ENCODE measurements at places on chromosomes 16 and 17.

- no peak overlapping the region for H3K27ac ChIP-seq
- H3K27me3 ChIP-seq = peaks cover 3% of the 10 kb centered on the region
- peak overlapping the region; percentile 31 for H3K4me3 ChIP-seq
- peaks cover 10% of the 10 kb centered on the region for H3K4me1 ChIP-seq
- no peak for DNase-seq
- H3K36me3 ChIP-seq = no peaks in the 10 kb centered on the region
Measured at GRCh38 chr17:12974005-12974531, 43.8 kb downstream of the ELAC2 start.

GRCh38 chr16:49835161-49835777 lies 20.6 kb downstream of the ZNF423 start:
- peak; percentile 44 for DNase-seq
- H3K4me1 ChIP-seq = peaks cover 81% of the 10 kb centered on the region
- H3K36me3 ChIP-seq = no peaks in the 10 kb centered on the region
- peak overlapping the region; percentile 31 for H3K4me3 ChIP-seq

- no peaks in the 10 kb centered on the region for H3K27me3 ChIP-seq
- H3K27ac ChIP-seq = no peak overlapping the region
- DNase-seq = no peak
Measured at GRCh38 chr16:50924759-50925545, 183.1 kb downstream of the CYLD start.

- no peak overlapping the region for H3K4me3 ChIP-seq
- no peaks in the 10 kb centered on the region for H3K36me3 ChIP-seq
- no peak for DNase-seq
- H3K27ac ChIP-seq = no peak overlapping the region
- no peaks in the 10 kb centered on the region for H3K4me1 ChIP-seq
Measured at GRCh38 chr16:85910854-85911247, 11.9 kb downstream of the IRF8 start.

- no peaks in the 10 kb centered on the region for H3K36me3 ChIP-seq
- DNase-seq = peak; percentile 34
- H3K4me3 ChIP-seq = peak overlapping the region; percentile 91
- peaks cover 33% of the 10 kb centered on the region for H3K4me1 ChIP-seq
- no peaks in the 10 kb centered on the region for H3K27me3 ChIP-seq
Measured at GRCh38 chr17:75271955-75272847, 1.2 kb upstream of the MIF4GD start.

DNA sequence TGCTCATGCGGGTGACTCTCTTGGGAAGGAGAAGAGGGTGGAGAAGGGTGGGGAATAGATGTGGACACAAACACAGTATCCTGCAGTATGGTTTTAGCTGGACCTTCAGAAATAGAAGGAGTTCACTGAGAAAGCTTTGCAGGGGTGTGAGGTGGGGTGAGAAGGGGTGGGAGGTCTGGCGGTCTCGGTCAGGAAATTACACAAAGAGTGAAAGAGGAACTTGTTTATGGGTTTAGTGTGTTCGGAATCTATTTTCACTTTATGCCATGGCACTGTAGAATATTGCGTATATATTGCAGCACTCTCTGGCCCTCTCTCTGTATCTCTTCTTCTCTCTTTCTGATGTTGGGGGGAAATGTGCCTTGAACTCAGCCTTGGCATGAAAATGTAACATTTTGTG lies 148.2 kb upstream of the GOT2 start:
- H3K4me1 ChIP-seq = no peaks in the 10 kb centered on the region
- H3K36me3 ChIP-seq = no peaks in the 10 kb centered on the region
- DNase-seq = no peak
- H3K4me3 ChIP-seq = no peak overlapping the region
- no peak overlapping the region for H3K27ac ChIP-seq

- no peaks in the 10 kb centered on the region for H3K36me3 ChIP-seq
- no peak overlapping the region for H3K27ac ChIP-seq
Measured at GRCh38 chr16:86317813-86318650, 192.3 kb upstream of the FOXF1 start.

- no peak overlapping the region for H3K4me3 ChIP-seq
- no peak overlapping the region for H3K27ac ChIP-seq
- no peaks in the 10 kb centered on the region for H3K4me1 ChIP-seq
Measured at GRCh38 chr17:32976131-32976530, 15.5 kb upstream of the SPACA3 start.

DNA sequence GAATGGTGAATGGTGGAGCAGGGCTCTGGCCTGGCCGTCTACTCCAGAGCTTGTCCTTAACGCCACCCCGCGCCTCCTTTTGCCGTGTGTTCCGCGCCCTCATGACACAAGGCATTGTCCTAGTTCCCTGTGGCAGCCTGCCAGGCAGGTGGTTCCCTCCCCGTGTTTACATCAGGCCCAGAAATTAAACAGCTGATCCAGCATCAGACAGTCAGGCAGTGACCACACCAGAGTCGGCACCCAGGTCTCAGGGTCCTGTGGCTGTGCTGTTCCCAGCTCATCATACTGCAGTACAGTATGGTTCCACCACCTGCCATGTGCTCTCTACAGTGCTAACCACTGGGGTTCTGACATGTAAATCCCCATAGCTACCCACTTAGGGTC lies 119.7 kb downstream of the RAB11FIP4 start:
- H3K27ac ChIP-seq = no peak overlapping the region
- H3K4me1 ChIP-seq = peaks cover 18% of the 10 kb centered on the region

GRCh38 chr16:23254338-23254737 lies 47.8 kb upstream of the SCNN1B start:
- no peaks in the 10 kb centered on the region for H3K36me3 ChIP-seq
- DNase-seq = no peak
- no peak overlapping the region for H3K27ac ChIP-seq

GRCh38 chr17:58328195-58329034 lies at the start of gene TSPOAP1:
Gene TSPOAP1, minus strand, starts transcription at chr17:58328795. Its CDS starts 875 bp downstream, at chr17:58327920.
- H3K4me1 ChIP-seq = no peaks in the 10 kb centered on the region
- no peaks in the 10 kb centered on the region for H3K36me3 ChIP-seq
- peaks cover 3% of the 10 kb centered on the region for H3K27me3 ChIP-seq
- no peak for DNase-seq
- H3K4me3 ChIP-seq = no peak within 1 kb of the TSS

DNA sequence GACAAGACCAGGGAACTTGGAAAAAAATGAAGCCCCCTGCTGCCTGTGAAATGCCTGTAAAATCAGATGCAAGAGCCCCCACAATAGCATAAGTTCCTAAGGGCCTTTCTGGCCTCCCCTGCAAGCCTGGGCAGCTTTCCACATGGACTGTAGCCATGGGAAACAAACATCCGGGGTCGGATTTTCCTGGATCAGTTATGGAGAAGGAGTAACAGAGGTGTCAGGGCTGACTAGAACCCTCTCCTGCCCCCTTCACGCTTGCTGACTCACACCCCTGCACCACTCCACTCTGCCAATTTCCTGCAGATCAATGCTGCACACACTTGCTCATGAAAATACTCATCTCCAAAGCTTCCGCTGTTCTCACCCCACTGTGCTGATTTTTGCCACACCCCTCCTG lies 258.6 kb downstream of the CBLN1 start:
- H3K27me3 ChIP-seq = peaks cover 16% of the 10 kb centered on the region
- H3K36me3 ChIP-seq = no peaks in the 10 kb centered on the region
- DNase-seq = no peak
- H3K4me1 ChIP-seq = no peaks in the 10 kb centered on the region
- H3K27ac ChIP-seq = no peak overlapping the region

- no peak for DNase-seq
- no peaks in the 10 kb centered on the region for H3K27me3 ChIP-seq
- no peak overlapping the region for H3K27ac ChIP-seq
- no peaks in the 10 kb centered on the region for H3K36me3 ChIP-seq
Measured at GRCh38 chr16:23687034-23687808, 8.5 kb downstream of the PLK1 start.

DNA sequence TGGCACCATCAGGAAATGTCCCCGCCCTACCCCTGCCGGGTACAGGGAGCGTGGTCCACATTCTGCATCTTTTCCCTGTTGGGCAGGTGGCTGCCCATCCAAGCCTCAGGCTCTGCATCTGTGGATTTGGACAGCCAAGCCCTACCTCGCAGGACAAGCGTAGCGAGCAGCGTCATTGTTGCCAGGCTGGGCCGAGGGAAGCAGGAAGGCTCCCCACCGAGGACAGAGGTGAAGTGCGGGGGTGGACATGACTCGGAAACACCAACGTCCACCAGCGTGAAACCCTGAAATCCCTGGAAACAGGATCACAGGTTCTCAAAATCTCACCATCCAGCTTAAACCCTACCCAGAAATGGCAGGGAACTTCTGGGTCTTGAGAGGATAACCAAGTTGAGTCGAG lies 73.6 kb downstream of the SOCS1 start:
- H3K4me1 ChIP-seq = no peaks in the 10 kb centered on the region
- no peak for DNase-seq
- H3K36me3 ChIP-seq = peaks cover 4% of the 10 kb centered on the region

GRCh38 chr17:14320098-14320497 lies 19.2 kb downstream of the HS3ST3B1 start:
- no peaks in the 10 kb centered on the region for H3K36me3 ChIP-seq
- H3K27me3 ChIP-seq = peaks cover 14% of the 10 kb centered on the region
- no peaks in the 10 kb centered on the region for H3K4me1 ChIP-seq
- H3K27ac ChIP-seq = no peak overlapping the region
- no peak for DNase-seq

DNA sequence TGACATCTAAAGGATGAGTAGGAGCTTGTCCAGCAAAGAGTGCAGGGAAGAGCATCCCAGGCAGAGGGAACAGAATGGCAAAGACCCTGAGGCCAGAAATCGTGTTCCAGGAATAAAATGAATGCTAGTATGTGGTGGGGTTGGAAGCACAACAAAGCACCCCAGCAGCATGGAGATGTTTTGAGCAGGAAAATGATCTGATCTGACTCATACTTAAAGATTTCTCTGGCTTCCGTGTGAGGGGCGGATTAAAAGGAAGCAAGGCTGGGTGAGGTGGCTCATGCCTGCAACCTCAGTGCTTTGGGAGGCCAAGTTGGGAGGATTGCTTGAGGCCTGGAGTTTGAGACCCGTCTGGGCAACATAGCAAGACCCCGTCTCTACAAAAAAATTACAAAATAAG lies 2.3 kb downstream of the SLC5A11 start:
- DNase-seq = no peak
- no peaks in the 10 kb centered on the region for H3K27me3 ChIP-seq
- no peaks in the 10 kb centered on the region for H3K36me3 ChIP-seq
- H3K27ac ChIP-seq = no peak overlapping the region

DNA sequence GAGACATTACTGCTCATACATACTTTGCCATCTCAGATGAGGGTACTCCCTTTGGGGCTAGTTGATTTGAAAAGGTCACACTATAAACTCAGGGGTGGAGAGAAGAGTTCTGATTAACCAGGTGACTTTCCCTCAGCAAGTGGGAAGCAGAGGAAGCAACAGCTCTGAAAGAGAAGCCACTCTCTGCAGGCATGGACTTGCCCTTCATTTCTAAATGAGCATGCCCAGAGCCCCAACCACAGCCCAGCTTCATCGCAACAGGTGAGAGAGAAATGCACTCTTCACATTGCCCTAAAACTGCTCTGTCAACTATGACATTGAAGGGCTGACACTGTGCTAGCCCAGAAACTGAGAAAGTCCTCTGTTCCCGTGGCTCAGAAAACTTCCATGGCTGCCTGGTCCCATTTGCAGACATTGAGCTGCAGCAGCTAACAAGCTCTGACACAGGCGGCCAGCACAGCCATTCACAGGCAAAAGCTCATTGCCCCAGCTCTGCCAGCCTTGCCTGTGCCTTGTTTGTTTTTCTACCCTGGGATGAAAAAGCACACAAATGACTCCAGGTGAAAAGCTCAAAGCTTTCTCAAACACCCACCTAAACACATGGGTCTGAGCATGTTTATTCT lies 419.8 kb upstream of the DYNLRB2 start:
- no peak overlapping the region for H3K27ac ChIP-seq
- no peaks in the 10 kb centered on the region for H3K4me1 ChIP-seq
- DNase-seq = no peak
- H3K27me3 ChIP-seq = no peaks in the 10 kb centered on the region
- H3K4me3 ChIP-seq = no peak overlapping the region

DNA sequence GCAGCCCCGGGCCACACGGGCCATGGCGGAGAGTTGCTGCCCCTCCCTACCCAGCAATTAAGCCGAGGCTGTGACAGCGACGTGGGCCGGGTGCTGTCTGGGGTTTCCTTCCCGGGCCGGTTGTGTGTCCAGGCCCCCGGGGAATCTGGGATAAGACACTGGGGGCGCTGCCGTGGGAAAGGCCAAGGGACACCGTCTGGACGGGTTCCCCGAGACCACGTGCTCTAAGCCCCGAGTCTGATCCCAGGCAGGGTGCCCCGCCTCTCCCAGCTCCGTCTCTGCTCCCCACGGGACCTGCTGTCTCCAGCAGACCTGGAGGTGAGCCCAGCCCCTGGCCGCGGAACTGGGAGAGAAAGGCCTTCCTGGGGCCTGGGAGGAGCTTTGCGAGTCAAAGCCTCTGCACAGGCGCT lies 92.2 kb downstream of the IRX3 start:
- peaks cover 3% of the 10 kb centered on the region for H3K4me1 ChIP-seq
- H3K36me3 ChIP-seq = no peaks in the 10 kb centered on the region
- DNase-seq = peak; percentile 78

DNA sequence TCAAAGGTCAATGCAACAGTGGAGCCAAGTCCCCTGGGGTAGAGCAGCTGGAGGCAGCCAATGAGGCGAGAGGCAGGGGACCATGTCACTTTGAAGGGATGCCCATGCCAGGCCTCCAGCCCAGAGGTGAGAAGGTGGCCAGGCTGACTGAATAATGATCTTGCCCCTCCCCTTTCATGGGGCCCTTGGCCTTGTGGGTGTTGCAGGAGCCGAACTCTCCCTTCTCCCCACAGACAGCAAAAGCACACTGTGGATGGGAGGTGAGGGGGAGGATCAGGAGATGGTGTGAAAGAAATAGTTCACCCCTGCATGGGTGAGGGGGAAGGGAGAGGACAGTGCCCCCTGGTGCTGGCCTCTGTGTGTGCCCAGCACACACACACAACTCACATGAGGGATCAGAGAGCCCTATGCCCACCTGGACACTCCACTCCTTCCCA lies 15.8 kb upstream of the TBX21 start:
- no peaks in the 10 kb centered on the region for H3K36me3 ChIP-seq
- H3K27ac ChIP-seq = no peak overlapping the region
- peaks cover 7% of the 10 kb centered on the region for H3K4me1 ChIP-seq
- no peak for DNase-seq
- no peak overlapping the region for H3K4me3 ChIP-seq

- H3K4me1 ChIP-seq = no peaks in the 10 kb centered on the region
- no peaks in the 10 kb centered on the region for H3K36me3 ChIP-seq
- H3K4me3 ChIP-seq = no peak overlapping the region
- H3K27me3 ChIP-seq = no peaks in the 10 kb centered on the region
Measured at GRCh38 chr17:45672301-45672700, 111.8 kb upstream of the CRHR1 start.

- H3K4me3 ChIP-seq = no peak overlapping the region
- DNase-seq = no peak
Measured at GRCh38 chr17:32929588-32929987, 1.6 kb downstream of the TMEM98 start.

All from gastrocnemius medialis (tissue), 4 donors.